MV-4-11 (cell line): ENCODE measurements at places on chromosomes 2 and 18.
A peak's percentile ranks its signal among the peaks of the same experiment; 100 is the strongest.

DNA sequence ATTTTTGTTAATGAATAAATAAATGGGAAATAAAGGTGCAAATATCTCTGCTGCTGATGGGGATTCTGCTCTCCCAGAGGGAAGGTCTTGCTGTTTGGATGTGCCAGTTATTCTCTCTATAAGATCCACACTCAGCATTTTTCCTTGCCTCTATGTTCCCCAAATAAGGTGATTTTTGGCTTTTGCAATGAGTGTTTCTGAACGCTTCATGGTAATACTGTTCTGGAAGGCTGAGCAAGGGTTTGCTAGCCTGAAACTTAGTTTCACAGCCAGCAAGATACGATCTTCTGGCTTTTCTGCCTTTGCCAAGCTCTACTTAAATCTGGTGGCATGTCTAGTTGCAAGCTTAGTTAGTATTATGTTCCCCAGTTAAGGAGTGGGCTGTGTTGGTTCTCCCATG, 114.6 kb downstream of the LPIN1 start:
- DNase-seq = no peak

DNA sequence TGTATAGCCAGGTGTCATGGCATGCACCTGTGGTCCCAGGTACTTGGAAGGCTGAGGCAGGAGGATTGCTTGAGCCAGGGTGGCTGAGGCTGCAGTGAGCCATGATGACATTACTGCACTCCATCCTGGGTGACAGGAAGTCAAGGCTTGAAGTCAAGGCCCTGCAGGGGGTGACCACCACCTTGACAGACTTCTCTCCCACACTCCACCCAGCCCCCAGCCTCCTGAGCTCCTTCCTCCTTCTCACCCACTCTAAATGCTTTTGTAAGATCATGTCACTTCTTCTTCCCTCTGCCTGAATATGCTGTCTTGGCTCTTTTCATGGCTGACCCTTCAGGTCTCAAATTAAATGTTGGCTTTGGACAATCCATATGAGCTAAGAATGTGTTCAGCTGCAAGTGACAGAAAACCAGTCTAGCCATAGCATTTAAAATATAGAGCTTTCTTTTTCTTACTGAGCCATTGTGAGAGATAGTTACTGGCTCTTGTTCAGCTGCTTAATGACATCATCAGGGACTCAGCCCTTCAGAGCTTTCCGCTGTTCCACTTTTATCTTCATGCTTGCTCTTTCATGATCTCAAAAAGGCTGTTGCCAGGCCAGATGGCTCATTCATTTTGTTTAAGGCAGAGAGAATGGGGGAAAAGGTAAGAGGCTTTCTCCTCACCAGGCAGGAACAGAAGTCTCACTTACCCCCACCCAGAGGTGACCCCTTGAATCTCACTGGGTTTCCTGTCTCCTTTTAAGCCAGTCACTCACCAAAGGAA, 36.7 kb upstream of the TTC39C start:
- peak; percentile 42 for DNase-seq

- DNase-seq = no peak
Observed at GRCh38 chr2:240135706-240136012, 446 bp downstream of the COPS9 start.

DNA sequence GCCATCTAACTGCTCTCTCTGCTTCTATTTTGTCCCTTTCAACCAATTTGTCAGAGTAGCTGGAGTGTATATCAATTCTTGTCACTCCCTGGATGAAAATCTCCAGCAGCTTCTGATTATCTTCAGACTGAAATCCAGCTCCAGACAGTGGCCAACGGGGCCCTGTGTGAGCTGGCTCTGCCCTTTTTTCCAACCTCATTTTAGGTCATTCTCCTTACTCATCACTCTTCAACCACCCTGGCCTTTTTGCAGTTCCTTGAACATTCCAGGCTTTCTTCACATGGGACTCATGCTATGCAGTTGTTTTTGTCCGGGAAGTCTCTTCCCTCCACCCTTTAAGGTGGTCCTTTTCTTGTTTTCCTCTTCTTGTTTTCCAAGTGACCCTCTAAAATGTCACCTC, 15.4 kb upstream of the FAP start:
- DNase-seq = no peak

GRCh38 chr2:174561283-174561971, 36.2 kb downstream of the WIPF1 start:
- DNase-seq = no peak

DNA sequence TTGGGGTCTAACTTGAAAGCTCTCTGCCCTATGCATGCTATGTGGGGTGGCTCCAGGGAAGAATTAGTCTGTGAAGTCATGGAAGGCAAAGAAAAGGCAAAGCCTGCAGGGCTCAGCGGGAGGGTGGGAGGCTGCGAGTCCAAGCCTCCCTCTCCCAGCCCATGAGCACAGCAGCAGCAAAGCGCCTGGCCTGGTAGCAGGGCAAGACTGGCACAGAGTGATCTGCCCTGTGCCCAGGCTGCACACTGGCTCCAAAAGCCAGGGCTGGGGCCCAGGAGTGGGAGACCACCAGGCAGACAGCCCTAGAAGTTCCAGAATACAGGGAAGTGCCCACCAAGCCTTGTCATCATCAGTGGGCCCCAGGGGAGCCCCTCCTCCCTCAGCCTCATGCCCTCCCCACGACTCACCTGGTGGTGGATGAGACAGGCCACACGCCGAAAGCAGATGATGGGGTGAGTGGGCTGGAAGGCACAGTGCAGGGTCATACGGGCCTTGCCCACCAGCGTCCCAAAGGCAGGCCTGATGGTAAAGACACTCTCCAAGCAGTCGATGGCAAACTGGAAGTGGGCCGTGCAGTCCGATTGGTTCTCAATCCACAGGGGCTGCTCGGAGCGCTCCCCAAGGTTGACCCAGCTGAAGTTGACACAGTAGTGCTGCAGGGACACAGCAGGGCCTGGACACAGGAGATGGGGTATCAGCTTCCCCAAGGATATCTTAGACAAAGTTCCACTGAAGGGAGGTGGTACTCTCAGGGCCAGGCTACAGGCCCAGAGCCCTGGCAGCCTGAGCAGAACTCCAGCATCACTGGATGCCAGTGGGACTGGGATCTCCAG, 12.1 kb downstream of the CFAP65 start:
- DNase-seq = no peak

GRCh38 chr2:54724560-54725342, 1.3 kb downstream of the EML6 start:
- no peak for DNase-seq

- DNase-seq = no peak
Observed at GRCh38 chr2:95023222-95023597, 2.3 kb upstream of the MAL start.
